ENCODE measurements at places on chromosomes 5 and 9.

DNA sequence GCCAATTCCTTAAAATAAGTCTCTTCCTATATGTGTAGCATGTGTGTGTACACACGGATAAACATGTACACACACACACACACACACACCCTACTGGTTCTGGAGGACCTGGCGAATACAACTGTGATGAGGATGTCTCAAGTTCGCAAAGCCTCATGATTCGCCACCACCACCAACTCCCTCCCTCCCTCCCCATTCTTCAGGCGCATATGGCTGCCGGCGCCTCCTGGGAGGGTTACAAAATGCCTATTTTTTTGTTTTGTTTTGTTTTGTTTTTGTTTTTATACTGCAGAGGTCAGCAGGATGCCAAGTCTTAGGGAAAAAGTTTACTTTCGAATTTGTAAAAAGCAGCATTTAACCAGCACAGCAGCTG, 88.0 kb downstream of the DAP start:
- no peak for DNase-seq

DNA sequence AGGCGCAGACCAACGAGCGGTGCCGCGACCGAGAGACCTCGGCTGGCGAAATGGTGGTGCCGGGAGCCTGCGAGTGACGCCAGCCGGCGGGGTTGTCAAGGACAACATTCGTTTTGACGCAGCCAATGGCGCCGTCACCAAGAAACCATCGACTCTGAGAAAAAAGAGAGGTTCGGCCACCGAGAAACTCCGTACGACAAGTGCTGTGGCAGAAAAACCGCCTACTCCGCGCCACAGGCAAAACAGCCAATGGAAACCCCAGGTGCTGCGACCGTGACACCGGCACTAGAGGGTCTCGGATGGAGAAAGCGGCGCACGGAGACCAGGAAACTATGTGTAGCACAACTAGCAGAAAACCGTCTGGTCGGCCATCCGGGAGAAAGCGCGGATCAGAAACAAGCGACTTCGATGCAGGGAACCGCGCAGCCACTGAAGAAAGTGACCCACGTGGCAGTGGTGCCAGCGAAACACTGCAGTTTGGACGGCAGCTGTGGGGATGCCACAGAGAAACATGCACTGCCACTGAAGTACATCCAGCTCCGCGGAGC, 88.8 kb downstream of the ANXA2R start:
- DNase-seq = peak; percentile 31

DNA sequence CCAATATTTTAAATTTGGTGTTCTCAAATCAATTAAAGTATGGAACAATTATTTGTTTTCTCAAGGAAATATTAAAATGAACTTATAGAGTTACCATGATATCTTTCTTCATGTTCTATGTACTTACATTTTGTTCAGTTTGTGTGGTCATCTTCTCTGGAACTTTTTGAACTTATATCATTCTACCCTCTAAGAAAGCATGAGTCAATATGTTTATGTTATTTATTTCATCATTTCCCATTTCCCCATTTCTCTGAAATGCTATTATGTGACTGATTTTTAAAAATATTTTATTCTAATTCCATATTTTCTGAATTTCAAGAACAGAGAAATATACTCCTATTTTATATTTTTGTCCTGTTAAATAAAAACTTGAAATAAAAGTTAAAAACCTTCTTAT, 123.5 kb upstream of the ACOT12 start:
- no peak for DNase-seq

- DNase-seq = no peak
Measured at GRCh38 chr5:96909435-96909834, 26.4 kb upstream of the LNPEP start.

DNA sequence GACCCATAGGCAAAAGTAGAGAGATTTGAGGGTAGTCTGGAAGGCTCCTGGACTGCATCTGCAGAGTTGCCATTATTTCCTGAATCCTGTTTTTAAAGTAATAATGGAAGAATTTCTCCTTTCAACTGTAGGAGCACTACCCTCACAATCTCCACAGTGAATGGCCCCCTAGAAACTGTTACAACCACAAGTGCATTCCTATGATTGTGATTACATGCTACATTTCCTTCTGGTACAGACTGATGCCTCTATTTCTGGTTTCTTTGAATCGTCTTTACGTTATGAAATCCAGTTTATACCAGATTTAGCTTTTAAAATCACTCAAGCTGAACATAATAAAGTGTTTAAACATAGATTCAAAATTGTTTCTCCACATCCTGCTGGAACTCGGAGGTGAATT, 49.4 kb downstream of the FRMPD1 start:
- DNase-seq = no peak

- DNase-seq = no peak
Measured at GRCh38 chr5:148268566-148268965, at the start of gene SPINK13. Gene SPINK13, plus strand, starts transcription at chr5:148268794. Its CDS starts 1,279 bp downstream, at chr5:148270073.

DNA sequence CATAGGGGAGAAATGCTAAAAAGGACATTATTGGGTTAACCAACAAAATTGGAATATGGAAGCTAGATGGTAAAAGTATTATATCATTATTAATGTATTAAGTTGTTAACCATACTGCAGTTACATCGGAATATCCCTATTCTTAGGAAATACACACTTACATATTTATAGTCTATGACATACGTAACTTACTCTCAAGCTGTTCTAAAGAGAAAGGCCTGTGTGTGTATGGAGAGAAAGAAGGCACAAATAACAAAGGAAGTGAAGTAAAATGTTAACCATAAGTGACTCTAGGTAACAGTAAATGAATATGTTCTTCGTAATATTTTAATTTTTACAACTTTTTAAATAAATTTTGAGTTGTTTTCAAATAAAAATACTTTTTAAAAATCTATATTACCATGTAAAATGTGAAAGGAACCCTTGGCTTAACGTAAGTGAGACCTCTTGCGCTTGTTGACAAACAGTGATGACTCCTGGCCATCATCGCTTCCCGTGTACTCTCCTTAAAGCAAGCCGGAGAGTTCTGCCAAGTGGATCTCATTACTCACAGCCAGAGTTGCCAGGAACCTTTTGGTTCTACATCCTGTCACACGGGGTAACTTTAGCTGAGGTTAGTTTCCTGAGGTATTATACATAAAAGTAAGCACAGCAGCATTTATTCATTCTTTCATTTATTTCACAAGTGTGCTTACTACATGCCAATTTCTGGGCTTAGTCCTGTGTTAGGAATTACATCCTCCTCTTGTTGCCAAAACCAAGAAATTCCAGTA, 165.4 kb downstream of the EPB41L4A start:
- no peak for DNase-seq

- no peak for DNase-seq
Measured at GRCh38 chr5:81631124-81631523, 119.8 kb downstream of the SSBP2 start.

DNA sequence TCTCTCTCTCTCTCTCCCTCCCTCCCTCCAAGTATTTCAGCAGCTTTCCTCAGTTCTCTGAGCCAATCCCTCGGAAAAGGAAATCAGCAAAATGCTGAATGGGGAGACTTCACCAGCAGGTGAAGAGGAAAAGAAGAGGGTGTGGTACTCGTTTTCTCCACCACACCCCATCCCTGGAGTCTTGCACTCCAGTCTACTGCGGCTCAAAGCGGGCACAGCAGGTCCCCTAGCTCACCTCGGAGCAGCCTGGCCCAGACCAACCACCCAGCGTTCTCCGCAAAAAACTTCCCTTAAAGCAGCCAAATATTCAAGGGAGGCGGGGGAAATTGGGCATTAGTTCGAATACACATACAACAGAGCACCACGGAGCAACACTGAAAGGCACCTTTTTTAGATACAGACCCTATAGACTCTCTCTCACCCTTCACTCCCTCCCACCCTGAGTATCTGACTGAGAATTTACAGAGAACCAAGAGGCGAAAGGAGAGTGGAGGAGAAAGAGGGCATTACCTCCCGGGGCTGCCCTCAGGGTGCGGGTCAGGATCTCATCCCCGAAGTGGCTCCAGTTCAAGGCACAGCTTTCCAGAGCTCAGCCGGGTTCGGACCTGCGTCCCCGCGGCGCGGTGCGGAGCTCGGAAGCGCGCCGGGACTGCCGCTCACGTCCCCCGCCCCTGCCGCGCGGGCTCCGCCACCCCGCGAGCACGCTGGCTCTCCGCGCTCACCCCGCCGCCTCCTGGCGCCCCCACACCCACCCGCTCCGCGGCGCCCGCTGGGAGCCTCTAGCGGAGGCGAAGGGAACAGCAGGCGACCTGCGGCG, 1638.5 kb upstream of the C9orf72 start:
- DNase-seq = no peak

GRCh38 chr9:38196714-38197113, 127.7 kb upstream of the SHB start:
- DNase-seq = no peak

DNA sequence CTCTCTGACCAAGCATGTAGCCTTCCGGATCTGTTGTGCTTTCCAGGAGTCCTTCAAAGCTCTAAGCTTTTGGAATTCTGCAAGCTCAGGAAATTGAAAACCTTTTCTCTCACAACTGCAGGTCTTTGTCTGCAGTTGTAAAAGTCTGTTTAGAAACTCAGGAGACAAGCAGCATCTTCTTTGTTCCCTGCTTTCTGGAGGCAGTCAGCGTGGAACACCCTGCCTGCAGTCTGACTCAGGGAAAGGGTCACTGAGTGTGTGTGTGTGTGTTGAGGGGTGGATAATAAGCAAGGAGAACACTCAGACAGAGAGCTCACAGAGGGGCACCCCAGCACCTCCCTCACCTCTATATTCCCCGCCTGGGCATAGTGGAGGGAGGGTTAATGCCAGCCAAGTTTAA, 29.1 kb downstream of the KCNIP1 start:
- no peak for DNase-seq

- no peak for DNase-seq
Measured at GRCh38 chr5:6732634-6733410, 19.6 kb downstream of the TENT4A start.

GRCh38 chr5:133841831-133842750, 126.3 kb downstream of the C5orf15 start:
- DNase-seq = no peak

DNA sequence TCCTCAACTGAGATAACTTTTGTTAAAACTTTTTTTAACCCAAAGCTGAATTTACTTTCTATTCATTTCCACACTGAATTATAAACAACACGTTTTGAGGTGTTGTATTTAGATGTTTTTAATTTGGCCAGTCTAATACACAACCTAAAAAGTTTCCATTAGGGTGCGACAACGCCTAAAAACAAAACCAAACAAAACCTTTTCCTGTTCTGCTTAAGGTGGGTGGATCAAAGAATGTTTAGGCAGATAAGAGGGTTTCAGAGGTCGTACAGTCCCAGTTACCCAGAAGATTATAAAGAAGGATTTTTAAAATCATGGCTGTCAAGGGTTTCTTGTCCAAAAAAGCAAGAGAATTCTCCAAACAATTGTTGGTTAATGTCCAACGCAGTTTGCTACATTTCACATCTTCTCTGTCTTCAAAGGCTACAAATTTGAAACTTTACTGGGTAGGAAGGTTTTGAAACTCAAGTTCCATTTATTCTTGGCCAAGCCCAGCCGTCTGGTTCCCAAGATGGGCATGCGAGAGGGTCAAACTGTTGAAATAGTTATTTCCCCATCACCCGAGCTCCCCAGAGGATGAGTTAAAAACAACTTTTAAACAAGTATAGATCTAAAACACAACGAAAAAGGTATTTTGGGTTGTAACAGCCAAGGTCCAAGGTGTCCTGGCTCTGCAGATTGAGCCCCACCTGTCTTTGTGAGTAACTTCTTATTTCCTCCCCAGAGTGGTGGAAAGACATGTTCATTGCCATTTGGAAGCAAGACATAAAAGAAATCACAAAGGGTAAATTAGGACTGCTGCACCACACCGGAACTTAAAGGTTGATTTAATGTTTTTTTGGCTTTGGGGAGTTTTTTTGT, 122.8 kb upstream of the MAP3K1 start:
- no peak for DNase-seq

DNA sequence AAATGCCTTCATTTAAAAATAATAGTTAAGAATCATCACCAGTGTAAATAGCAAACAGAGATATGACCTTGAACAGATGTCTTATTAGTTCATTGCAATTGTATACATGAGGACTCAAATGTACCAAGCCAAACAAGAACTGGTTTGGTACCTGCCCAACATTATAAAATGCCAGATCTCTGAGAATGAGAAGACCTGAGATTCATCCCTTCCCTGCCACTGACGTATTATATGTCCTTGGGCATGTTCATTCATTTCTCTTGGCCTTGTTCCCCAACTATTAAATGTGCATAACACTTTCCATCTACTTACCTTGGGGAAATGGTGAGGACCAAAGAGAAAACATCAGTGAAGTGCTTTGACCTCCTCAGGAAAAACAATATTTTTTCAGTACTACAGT, 33.6 kb upstream of the ERBIN start:
- DNase-seq = no peak

DNA sequence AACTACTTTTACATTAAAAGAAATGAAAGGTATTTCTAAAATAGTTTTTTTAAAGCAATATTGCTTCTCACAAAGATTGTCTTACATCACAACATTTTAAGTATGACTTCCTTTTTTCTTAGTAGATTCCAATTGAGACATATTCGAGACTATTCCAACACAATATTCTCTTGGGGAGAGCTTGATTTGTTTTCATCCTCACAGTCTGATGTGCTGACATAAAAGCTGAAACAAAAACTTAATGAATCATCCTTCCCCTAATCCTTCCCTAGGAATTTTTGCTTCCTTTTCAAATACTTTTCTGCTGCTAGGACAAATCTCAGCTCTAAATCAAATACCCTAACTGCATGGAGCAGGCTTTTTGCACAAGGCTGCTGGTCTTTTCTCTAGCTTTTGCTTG, 245.8 kb upstream of the MAP3K1 start:
- no peak for DNase-seq

- DNase-seq = no peak
Measured at GRCh38 chr5:127863161-127863560, 160.0 kb downstream of the CCDC192 start.

- DNase-seq = no peak
Measured at GRCh38 chr9:37497320-37497719, 11.6 kb downstream of the POLR1E start.

- no peak for DNase-seq
Measured at GRCh38 chr5:76952795-76953536, at the start of gene CRHBP. Gene CRHBP, plus strand, starts transcription at chr5:76953045. Its CDS starts 90 bp downstream, at chr5:76953135.

GRCh38 chr5:139880416-139881142, 85.0 kb downstream of the PSD2 start:
- DNase-seq = no peak

- no peak for DNase-seq
Measured at GRCh38 chr5:52893105-52893504, 96.0 kb upstream of the ITGA2 start.

- no peak for DNase-seq
Measured at GRCh38 chr9:2354216-2354615, 267.4 kb upstream of the VLDLR start.

DNA sequence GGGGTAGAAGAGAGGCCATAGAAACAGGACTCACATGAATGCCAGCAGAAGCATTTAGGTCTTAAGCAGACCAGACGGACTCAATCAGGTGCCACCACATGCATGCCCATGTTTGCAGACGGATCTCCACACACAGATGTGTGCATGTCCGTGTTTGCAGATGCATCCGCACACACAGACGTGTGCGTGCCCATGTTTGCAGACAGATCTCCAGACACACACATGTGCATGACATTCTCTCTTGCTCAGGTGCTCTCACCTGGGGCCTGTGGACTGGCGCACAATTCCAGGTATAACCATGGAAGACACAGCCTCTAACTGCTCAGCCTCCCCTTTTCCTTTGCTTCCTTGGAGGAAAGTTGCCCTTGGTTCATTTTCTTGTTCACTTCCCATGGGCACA, 148.3 kb downstream of the CACNA1B start:
- no peak for DNase-seq
